Hippocampal formation (tissue), 2 donors: ENCODE measurements at places on chromosomes 7 and 10.

- no peak for DNase-seq
These were observed 102.3 kb upstream of the ARHGAP21 start for GRCh38 chr10:24826009-24826408.

DNA sequence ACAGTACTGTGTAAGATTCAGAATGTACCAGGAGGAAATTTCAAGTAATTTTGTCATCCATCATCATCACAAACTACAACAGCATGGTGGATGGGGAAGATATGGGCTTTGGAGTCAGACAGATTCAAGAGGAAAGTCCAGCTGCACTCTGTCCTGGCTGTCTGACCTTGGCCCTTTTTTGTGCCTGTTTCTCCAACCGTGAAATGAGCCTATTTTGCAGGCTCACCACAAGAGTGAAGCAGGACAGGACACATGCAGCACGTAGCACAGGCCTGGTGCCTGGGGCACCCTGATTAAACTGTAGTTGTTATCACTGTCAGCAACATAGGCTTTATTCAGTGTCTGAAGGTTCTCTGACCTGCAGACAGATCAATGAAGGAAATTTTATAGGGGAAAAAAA lies 37.6 kb downstream of the RHOBTB1 start:
- DNase-seq, result no peak

- DNase-seq, result peak; percentile 68
These were observed 1.2 kb downstream of the KLF6 start for GRCh38 chr10:3783682-3784432.

- DNase-seq, result no peak
These were observed 5.1 kb downstream of the HABP2 start for GRCh38 chr10:113557903-113558321.

GRCh38 chr7:139682136-139683013 lies 95.4 kb downstream of the HIPK2 start:
- DNase-seq, result no peak

- DNase-seq, result no peak
These were observed 62.0 kb downstream of the CFAP58 start for GRCh38 chr10:104415526-104416165.

GRCh38 chr7:146345251-146345650 lies 228.7 kb downstream of the CNTNAP2 start:
- DNase-seq, result no peak

DNA sequence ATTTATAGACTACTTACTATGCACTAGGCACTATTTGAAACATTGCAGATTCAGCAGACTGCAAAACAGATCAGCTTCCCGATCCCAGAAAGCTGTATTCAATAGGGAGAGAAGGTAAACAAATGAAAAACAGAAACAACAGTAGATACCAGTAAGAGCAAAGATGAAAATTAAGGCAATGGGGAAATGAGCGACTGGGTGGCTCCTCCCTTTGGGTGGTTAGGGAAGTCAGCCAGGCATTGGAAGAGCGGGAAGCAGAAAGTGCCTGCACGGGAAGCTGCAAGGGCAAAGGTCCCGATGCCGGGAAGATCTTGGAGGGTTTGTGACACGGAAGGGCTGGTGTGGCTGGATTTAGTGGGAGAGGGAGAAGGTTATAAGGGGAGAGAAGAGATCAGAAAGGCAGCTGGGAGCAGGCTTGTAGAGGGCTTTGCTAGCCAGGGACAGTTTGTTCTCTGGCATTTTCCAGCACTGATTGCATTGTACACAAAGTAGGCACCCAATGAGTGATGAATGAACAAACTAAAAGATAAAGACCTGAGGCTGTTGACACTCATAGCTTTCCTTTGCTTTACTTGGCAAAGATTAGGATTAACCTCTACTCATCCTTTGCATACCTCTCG lies 67.8 kb downstream of the NAMPT start:
- no peak for DNase-seq

- no peak for DNase-seq
These were observed 480.9 kb downstream of the ETV1 start for GRCh38 chr7:13508586-13508985.

DNA sequence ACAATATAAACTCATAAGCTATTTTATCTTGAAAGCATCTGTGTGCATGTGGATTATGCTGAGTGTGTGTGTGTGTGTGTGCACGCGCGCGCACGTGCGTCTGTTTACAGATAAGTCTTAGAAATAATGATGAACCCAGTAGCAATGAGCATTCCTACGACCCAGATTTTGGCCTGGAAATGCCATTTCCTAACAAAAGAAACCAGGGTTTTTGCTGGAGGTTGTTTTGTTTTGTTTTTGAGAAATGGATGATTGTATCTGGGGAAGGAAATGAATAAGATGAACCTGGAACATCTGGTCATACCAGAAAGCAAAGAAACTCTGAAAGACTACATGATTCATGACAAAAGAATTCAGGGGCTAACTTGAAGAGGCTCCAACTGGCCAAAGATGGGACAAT lies 22.1 kb upstream of the LMOD2 start:
- DNase-seq, result no peak

DNA sequence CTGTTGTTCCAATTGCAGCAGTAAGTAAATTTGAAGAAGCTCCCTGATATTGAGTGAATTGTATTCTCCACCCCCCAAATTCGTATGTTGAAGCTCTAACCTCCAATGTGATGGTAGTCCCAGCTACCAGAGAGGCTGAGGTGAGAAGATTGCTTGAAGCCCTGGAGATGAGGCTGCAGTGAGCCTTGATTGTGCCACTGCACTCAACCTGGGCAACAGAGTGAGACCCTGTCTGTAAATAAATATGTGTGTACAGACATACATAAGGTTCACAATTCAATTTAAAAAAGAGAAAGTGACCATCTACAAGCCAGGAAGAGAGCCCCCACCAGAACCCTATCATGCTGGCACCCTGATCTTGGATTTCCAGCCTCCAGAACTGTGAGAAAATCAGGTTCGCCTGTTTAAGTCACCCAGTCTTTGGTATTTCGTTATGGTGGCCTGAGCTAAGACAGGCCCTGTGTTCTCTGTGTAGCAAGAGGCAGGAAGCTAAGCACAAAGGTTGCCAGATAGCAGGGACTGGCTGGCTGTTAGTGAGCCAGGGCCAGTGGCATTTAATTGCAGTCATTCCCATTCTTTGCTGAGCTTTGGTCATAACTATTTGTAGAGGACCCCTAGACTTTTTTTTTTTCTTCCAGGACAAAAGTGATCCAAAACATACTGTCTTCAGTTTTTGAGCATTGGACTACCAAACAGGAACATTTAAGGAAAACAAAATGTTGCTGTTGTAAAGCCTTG lies 45.6 kb downstream of the AUTS2 start:
- no peak for DNase-seq

- no peak for DNase-seq
These were observed 1.0 kb downstream of the NT5C2 start for GRCh38 chr10:103192089-103192450.

- no peak for DNase-seq
These were observed 526.8 kb downstream of the PLXDC2 start for GRCh38 chr10:20343036-20343435.

- no peak for DNase-seq
These were observed 21.2 kb downstream of the CLEC2L start for GRCh38 chr7:139544645-139545044.

GRCh38 chr10:103111918-103112877 lies 80.9 kb downstream of the NT5C2 start:
- DNase-seq, result no peak

- no peak for DNase-seq
These were observed 855 bp downstream of the ATP6V1F start for GRCh38 chr7:128863433-128863989.

DNA sequence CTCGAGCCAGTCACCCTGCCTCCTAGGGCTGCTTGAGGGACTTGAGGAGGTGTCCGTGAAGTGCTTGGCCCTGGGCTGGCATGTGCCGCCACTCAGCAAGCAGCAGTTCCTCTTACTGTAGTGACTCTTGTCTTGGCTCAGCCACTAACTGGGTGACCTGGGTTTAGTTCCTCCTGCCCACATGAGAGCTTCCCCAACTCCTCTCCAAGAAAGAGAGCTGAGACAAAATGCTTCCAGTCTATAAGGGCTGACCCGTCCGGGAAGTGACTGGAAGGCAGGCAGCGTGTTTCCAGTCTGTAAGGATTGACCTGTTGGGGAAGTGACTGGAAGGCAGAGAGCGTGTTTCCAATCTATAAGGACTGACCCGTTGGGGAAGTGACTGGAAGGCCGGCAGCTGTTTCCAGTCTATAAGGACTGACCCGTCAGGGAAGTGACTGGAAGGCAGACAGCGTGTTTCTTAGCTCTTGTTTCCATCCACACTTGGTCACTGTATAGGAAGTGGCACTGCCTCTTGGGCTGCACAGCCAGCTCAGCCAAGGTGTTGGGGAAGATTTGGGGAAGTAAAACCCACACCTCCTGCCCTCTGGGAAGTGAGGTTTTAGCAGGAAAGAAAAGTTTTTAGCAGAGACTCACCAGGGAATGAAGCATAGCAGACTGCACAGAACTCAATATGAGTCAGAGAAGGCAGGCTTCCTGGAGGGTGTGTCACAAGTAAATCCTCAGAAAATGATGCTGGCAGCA lies 53.3 kb upstream of the PPIF start:
- peak; percentile 32 for DNase-seq

DNA sequence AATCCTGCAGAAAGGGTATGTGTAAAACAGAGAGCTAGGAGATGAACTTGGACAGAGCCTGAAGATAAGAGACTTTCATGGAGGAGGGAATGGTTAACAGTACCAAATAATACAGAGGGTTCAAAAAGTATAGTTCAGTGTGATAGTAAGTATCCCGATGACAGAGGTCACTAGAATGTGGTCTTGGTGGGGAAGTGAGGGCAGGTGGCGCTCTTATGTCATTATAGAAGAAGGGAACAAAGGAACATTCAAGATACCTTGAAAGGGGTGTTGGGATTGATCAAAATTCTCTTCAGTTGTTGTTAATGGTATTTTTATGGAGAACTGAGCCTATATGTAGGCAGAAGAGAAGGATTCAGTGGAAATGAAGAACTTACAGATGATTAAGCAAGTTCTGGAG lies 312.5 kb downstream of the SUGCT start:
- no peak for DNase-seq

DNA sequence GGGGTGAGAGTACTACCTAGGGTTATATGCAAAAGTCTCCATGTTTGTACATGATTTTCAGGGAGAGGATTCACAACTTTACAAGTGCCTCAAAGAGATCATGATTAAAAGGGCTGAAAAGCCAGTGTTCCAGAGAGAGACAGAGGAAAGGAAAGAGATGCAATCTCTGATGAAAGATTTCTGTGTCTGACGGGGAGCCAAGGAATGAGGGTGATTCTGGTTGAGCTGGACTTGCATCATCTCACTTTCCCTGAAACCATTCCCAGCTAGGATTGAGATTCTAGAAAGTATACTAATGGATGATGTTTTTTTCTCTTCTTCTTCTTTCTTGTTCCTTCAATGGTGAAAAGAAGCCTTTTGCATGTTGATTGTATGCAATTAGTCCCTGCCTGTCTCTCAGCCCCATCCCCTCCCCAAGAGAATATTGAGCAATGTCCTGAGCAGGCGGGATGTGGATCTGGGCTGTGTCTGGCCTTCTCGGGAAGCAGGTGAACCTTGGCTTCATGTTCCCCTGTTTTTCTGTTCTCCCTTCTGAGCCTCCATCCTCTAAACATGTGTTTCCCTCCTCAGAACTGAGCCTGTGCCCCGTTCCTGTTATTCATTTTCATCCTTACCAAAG lies 186.1 kb downstream of the ZNF365 start:
- no peak for DNase-seq

- DNase-seq, result no peak
These were observed 15.1 kb upstream of the RALA start for GRCh38 chr7:39608278-39608677.

DNA sequence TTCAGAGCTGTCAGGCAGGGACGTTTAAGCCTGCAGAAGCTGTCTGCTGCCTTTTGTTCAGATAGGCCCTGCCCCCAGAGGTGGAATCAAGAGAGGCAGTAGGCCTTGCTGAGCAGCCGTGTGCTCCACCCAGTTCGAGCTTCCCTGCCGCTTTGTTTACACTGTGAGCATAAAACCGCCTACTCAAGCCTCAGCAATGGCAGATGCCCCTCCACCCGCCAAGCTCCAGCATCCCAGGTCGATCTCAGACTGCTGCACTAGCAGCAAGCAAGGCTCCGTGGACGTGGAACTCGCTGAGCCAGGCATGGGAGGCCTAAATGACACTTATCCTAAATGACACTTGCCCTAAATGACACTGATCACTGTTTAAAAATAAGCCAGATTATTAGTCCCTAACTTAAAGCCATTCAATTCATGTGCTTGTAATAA lies 6.8 kb upstream of the ASB15 start:
- no peak for DNase-seq

GRCh38 chr7:39644170-39644569 lies 20.8 kb downstream of the RALA start:
- DNase-seq, result no peak

GRCh38 chr10:5945190-5945509 lies 32.2 kb downstream of the IL15RA start:
- no peak for DNase-seq

DNA sequence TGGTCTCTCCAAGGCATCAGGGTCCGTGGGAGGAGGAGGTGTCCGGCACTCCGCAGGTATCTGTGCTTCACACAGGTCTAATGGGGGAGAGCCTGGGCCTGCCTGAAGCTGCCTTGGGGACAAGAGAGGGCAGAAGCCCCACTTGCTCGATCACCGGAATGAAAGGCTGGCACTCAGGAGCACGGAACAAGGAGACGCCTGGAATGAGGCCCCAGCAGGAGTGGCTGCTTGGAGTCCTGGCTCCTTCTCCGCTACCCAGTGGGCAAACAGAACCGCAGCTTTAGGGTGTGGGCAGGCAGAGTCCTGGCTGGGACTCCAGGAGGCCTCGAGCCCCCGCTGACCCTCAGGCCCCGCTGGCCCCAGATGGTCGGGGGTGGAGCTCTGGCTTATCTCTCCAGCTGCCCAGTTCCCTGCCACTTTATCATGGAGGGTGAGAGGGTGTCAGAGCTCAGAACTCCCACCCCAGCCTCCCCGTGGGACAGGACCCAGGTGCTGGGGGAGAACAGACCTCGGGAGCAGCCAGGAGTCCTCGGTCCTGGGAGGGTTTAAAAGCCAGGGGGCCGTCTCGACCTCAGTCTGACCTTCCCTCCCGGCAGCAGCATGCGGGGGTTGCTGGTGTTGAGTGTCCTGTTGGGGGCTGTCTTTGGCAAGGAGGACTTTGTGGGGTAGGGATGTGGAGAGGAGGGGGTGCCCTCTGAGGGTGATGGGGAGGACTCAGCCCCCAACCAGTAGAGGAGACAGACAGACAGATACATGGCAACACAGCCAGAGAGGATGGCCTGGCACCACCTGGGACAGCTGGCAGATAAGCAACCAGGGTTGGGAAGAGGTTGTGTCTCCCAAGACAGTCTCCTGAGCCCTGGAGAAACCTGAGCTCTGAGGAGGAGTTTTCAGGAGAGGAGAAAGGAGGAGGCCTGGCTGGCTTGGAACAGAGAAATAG lies at the start of gene CPA1:
TSS of gene CPA1 (plus strand) at position 574 of the 940 bp plus-strand sequence. CDS start at position 601, 27 bp downstream.
- DNase-seq, result no peak

- DNase-seq, result no peak
These were observed 481.0 kb downstream of the TNS3 start for GRCh38 chr7:47100817-47101435.

GRCh38 chr10:2837674-2838073 lies 229.7 kb upstream of the PFKP start:
- DNase-seq, result no peak

GRCh38 chr10:70993051-70993450 lies 104.7 kb upstream of the PCBD1 start:
- DNase-seq, result no peak

- no peak for DNase-seq
These were observed 236.1 kb downstream of the PTPRN2 start for GRCh38 chr7:158351481-158351880.
